ENCODE measurements at places on chromosomes 3 and 15.
A peak's percentile ranks its signal among the peaks of the same experiment; 100 is the strongest.

DNA sequence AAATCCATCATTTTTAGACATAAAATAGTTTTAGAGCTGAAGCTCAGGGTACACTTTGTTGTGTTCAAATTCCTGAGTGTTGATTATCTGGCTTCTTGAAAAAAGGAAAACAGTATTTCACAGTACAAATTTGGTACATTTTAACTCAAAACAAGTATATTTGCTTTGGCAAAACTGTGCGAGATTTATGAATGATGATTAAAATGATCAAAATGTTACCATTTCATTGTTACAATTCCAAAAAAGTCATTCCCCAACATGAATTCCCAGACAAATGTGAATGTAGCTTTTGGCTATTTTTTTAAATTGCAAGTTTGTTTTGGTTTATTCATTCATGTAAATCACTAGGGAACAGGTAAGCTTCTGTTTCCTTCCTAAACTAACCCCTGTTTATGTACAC is 347.4 kb upstream of the DCBLD2 start:
- DNase-seq = no peak

DNA sequence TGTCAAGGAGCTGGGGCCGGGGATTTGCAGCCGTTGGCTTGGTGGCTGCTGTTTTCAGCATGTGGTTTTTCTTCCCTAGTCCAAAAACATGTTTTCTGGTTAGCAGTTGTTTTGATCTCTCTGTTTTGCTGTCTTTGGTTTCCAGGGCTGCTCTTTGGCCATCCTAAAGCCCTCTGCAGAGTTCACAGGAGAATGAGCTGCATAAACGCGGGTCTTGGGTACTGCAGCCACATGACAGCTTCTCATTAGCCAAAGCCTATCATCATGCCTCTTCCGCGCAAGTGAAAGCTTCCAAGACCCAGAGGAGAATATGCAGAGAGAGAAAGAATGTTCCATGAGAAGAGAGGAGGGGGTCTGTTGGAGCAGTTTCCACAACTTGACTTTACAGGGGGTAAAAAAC is 138.5 kb downstream of the NTRK3 start:
- DNase-seq = no peak

- DNase-seq = no peak
These were observed 23.9 kb downstream of the NIT2 start for GRCh38 chr3:100358413-100358812.

DNA sequence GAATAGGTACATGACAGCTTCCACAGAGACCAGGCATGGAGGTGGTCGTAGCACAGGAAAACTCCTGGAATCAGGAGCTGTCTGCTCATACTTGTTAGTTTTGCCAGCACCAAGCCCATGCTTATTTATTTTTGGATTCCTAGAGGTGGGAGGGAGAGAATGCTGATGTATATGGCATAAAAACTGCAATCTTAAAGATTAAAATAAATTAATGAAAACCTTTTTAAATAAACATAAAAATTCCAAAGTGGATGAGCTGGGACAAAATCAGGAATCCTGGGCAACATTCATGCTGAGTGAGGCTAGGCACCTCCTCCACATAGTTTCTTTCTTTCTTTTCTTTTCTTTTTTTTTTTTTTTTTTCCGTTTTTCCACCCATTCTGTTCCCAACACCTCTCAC is 14.3 kb upstream of the BCL6 start:
- no peak for DNase-seq

GRCh38 chr3:168028086-168028485 is 67.6 kb downstream of the GOLIM4 start:
- DNase-seq = no peak

DNA sequence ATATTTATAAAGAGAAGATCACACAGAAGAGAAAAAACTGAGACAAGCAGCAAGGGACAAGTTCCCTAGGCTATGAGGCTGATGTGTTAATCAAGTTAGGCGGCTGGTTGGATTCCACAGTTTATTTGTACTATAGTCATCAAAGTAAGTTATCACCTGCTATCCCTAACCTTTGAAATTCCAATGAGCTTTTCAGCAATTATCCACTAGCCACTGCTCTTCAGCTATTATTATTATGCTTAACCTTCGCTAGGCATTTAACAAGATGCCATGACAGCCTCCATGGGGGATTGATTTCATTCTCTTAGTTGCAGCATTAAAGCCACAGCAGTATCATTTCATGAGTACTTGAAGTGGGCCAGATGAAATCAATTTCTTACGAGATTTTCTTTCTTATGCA is 699.5 kb upstream of the NAALADL2 start:
- DNase-seq = no peak

- DNase-seq = peak; percentile 90
These were observed 89.5 kb upstream of the CHD2 start for GRCh38 chr15:92810418-92811138.

- no peak for DNase-seq
These were observed 67.6 kb downstream of the PYDC2 start for GRCh38 chr3:191528589-191528988.

DNA sequence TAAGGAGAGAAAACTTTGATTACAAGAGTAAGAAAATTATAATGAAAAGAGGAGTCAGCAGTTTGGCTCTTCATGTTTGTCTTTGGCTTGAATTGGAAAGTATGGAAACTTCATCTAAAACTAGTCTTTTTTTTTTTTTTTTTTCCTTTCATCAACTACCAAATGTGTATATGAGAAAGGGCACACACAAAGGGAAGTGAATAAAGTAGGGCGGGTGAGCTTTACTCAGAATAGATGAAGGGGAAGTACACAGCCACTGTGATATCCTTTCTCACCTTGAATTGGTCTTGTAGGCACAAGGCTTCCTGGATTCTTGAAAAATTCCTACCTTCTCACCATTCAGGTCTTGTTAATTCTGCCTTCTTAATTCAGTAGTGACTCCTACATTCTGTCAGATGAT is 652.3 kb upstream of the KCNMB2 start:
- DNase-seq = no peak

- DNase-seq = peak; percentile 53
These were observed 94.9 kb downstream of the LIPC start for GRCh38 chr15:58526647-58527192.

DNA sequence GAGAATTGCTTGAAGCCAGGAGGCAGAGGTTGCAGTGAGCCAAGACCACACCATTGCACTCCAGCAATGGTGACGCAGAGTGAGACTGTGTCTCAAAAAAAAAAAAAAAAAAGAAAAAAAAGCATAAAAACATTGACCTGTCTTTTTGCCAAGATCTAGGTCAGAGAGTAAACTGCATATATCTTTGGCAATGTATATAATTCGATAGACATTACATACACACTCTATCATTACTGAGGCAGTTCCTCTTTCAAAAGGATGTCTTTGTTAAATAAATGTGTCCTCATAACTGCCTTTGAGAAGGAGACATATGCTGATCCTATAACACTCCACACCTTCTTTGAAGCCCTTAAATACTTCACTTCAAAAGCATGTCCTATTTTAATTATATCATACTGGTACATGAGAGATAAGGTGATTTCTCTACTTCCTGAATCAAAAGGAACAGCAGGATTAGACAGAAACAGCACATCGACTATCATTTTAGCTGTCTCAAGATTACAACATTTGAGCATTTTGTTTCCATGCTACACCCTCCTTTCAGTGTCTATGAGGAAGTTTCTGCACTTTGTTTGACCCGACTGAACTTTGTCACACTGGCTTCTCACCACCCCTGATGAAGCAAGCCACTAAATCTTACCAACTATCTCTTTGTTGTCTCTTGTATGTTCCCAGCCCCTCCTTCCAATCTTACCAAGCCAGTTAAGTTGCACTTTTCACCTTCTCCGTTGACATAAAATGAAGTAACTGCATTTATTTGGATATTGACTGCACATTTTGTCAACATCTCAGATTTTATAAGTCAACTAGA is 335.8 kb downstream of the MECOM start:
- DNase-seq = no peak

DNA sequence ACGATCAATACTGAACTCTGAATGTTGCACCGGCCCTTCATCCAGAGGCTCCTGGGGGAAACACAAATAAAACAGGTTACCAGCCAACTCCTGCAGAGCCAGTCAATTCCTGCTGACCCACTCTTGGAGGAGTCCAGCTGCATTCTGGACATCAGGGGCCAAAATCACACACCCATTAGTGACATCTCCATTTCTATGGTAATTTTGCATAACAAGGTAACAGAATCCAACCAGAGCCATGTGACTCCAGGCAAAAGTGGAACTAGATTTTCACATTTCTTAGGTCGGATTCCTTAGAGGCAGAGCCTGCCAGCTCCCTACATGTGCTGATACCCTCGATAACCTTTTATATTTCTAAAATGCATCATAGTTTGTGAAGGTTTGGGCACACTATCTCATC is 119.2 kb upstream of the CTNNB1 start:
- DNase-seq = no peak

DNA sequence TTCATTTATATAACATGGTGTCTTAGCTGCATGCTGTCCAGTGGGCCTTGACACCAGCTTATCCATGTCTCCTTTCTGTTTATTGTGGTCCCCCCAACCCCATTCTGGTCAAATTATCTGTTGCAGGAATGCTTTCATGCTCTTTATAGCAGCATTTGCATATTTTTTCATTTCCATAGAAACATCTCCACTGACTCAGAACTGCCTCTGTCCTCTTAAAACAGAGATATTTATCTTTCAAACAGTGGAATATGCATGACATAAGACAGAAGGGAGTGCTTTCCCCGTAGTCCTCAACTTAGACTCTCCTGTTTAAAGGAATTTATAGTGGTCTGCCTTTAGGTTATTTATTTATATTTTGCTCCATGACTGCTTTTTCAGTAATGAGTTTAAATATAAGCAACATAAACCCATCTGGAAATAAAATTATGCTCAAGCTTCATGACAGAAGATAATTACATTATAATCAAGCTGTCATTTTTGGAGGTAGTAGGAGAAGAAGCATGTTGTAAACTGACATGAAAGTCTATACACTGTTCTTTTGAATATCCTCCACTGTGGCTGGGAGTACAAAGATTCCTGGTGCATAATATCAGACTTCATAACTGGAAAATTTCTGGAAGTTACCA is 179.5 kb upstream of the CD96 start:
- DNase-seq = no peak

DNA sequence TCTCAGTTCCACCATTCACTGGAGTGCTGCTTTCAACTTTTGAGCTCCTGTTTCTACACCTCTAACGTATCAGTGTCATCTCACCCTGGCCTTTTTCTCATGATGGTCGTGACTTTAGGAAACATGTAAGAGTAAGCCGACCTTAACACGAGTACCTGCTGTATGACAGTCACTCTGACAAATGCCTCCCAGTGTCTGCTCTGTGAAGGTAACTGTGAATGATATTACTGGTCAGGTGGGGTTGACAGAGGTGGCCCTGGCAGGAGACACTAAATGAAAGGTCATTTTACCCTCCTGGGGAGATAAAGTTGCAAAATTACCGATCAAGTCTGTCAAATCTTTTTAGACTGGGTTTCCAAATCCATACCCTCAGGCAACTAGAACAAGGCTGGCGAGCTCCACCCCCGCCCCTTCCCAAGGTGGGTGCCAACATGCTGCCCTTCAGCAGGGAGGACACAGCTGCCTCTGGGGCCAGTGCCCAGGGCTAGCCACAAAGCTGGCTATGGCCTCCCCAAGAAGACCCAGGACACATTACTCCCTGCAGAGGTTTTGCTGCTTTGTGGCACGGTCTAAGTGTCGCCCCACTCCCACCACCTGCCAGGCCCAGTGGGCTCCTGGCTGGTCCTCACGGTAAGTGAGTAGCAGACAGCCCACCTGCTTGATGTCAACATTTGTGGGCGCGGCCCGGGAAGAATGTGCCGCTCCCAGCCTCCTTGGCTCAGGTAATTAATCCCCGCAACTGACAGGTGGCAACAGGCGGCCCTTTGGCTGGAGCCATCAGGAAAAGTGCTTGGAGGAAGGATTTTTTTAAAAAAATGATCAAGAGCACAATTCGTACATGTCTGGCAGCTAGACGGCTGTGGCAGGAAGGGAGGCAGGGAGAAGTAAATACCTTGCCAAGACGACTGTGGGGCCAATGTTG is 211.8 kb downstream of the TP63 start:
- no peak for DNase-seq

DNA sequence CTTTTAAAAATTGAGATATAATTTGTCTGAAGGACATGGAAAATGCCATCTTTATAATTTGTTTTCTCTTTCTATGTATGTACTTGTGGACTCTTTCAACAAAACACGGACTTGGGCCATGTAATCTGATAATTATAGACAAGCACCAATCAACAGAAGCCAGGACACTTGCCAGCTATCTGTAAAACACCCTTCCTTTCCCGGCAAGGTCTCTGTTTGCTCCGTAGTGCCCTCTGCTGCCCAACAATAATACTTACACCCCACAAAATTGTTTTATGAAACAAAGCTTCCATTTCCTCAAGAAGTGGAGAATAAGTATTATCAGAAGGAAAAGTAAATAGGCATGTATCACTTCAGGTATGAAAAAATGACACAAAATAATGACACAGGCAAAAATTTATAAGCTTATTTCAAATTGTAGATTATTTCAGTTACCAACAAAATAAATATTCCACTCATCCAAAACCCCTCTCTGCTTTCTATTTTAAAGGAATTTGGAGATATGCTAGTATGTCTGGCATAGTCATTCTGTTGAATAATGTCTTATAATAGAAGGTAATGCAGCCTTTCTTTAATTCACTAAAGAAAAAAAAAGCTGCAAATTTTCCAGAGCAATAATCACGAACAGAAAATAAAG is 32.8 kb downstream of the MYH15 start:
- DNase-seq = peak; percentile 84

GRCh38 chr3:172808969-172809546 is 58.5 kb downstream of the ECT2 start:
- peak; percentile 72 for DNase-seq

DNA sequence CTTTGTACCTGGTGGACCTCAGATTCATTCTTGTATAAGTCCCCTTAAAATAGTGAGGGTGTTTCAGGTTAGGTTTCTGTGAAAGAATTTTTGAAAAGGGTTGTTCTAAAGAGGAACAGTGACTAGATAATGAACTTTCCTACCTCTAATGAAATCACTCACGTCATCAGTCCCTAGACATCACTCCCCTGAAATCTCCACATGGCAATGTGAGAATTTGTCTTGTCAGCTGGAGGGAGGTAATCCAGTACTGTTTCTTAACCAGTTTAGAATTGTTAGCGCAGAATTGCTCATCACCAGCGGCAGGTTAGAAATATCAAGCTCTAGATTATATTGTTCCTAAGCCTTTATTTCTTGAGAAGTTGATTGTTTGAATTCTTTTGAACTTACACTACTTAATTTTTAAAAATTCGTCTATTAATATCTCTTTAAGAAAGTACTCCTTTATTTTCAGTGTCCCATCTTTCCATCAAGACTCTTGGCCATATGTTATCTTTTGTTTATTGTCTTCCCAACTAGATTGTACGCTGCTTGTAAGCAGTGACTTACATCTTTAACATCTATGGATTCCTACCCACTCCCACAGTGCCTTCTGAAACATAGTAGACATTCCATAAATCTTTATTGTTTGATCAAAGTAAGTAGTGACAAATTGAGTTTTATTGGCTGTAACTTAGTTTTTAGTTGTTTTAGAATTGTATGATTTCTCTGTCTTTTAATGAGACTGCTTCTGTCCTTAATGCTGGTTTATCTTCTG is 52.8 kb downstream of the RASA2 start:
- no peak for DNase-seq

Measured in Kasumi-1 (cell line).